ENCODE measurements at places on chromosomes 12 and 14. TPM values are rescaled to one million over a fixed set of nuclear protein-coding genes. Genes with fewer than 3 reads are reported as not detected.

The PMCH gene
- not detected for total RNA-seq

The KLHL33 gene
- total RNA-seq = under 0.01 TPM

The SOAT2 gene
- total RNA-seq = 0.18 TPM

The CCNB1IP1 gene
- total RNA-seq = 34.6 TPM

The REP15 gene
- total RNA-seq = 2.5 TPM

The IL26 gene
- not detected for total RNA-seq

The AVPR1A gene
- not detected for total RNA-seq

The SELPLG gene
- total RNA-seq = 3.2 TPM

The CIROP gene
- total RNA-seq = 0.28 TPM

The CACNA2D4 gene
- total RNA-seq = 0.28 TPM

The SINHCAF gene
- total RNA-seq = 43.3 TPM

The UNC79 gene
- total RNA-seq = not detected
